ENCODE measurements at places on chromosomes 7 and 10.

DNA sequence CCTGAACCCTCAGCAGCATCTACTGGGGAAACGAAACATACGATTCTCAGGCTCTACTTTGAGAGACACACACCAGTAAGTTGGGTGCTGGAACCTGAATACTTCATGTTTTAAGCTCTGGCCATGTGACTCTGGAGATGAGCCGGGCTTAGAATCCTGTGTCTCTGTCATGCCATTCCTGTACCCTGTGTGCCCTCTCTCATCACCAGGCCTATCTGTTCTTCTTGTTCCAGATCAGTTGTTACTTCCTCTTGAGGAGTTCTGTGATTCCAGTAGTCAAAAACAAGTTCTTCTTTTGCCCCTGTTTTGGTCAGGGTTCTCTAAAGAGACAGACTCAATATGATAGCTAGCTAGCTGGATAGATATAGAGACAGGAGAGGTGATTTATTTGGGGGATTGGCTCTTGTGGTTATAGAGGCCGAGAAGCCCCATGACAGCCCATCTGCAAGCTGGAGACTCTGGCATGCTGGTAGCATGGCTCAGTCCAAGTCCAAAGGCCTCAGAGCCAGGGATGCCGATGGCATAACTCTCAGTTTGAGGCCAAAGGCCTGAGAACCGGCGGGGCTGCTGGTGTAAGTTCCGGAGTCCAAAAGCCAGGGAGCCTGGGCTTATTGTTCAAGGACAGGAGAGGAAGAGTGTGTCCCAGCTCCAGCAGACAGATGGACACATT lies 54.3 kb downstream of the CHN2 start:
- no peaks in the 10 kb centered on the region for H3K36me3 ChIP-seq
- H3K4me1 ChIP-seq = no peaks in the 10 kb centered on the region
- H3K27ac ChIP-seq = no peak overlapping the region
- H3K27me3 ChIP-seq = peaks cover 14% of the 10 kb centered on the region
- DNase-seq = no peak

DNA sequence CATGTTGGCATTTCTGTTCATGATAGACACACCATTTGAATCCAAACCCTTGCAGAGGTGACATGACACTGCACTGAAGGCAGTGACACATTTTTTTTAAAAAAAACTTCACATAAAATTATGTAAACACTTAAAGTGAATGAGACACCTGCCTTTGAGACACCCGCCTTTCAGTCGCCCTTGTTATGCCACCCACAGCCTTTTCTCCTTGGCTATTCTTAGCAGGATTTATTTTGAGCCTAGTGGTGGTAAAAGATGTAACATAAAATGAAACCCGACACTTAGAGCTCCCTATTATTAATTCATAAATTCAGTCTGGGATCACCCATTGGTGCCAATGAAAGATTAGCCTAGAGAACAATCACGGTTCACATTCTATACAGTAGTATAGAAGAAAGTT lies 161.3 kb downstream of the DYNC1I1 start:
- H3K4me1 ChIP-seq = no peaks in the 10 kb centered on the region
- no peak overlapping the region for H3K4me3 ChIP-seq
- no peak overlapping the region for H3K27ac ChIP-seq
- no peaks in the 10 kb centered on the region for H3K27me3 ChIP-seq
- H3K36me3 ChIP-seq = no peaks in the 10 kb centered on the region
- no peak for DNase-seq

DNA sequence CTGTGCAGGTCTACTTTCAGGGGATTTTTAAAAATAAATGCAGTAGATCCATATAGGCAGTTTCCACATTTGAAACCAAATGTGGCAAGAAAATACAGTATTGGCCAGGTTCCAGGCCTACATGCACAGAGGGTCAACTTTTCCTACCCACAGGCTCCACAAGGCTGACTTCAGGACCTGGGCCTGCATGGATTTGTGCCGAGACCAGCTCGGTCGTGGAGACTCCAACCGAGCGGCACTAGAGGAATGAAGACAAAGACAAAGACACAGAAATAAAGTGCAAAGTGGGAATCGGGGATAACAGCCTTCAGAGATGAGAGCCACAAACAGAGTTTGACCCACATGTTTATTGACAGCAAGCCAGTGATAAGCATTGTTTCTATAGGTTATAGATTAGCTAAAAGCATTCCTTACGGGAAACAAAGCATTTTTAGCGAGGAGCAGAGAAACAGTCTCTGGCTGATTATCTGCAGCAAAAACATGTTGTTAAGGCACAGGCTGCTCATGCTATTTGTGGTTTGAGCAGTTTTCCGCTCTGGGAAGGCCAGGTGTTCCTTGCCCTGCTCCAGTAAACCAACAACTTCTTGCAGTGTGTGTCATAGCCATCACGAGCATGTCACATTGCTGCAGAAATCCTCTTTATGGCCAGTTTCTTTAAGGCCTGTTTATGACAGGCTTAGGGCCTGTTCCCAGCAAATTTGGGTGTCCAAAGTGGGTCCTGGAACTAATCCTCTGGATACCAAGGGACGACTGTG lies 52.6 kb downstream of the ZNF37A start:
- no peaks in the 10 kb centered on the region for H3K36me3 ChIP-seq
- no peak overlapping the region for H3K4me3 ChIP-seq
- no peak overlapping the region for H3K27ac ChIP-seq
- DNase-seq = no peak
- no peaks in the 10 kb centered on the region for H3K4me1 ChIP-seq

DNA sequence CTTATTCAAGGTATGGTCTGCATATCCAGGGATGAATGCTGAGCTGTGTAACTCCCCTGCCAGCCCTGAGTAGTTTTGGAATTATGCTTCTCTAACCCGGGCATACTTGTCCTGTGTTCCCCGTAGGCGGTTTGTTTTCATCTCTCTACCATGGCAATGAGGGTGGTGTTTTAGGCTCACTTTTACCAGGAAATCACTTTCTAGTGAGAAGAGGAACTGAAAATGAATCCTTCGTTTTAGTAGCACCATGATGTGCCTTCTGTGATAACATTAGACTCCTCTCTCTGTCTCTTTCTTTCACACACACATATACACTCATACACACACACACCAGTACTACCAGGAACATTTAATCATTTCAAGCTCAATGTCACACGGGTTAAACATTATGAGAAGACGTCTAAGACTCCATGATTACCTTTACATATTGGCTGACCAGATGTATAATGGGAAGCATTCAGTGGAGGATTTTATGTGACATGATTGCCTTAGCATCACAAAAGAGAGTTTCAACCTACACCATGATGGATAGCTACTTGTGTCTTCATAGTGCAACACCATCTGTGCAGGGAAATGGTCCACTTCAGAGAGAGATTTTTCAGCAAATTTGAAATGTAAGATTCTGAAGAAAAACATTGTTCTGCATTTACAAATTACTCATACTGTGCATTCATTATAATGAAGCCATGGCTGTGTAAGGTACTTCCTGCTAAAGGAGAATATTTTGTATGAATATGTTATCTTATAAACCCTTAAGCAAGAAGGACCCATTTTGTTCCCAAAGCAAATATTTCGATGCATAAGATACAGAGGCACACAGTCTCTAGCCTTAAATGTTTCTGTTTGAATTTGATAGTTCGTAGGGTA lies 31.0 kb upstream of the PFKP start:
- no peak for DNase-seq
- no peak overlapping the region for H3K4me3 ChIP-seq
- peaks cover 24% of the 10 kb centered on the region for H3K27me3 ChIP-seq
- H3K36me3 ChIP-seq = no peaks in the 10 kb centered on the region
- no peaks in the 10 kb centered on the region for H3K4me1 ChIP-seq
